ENCODE measurements at places on chromosomes 4 and X.

DNA sequence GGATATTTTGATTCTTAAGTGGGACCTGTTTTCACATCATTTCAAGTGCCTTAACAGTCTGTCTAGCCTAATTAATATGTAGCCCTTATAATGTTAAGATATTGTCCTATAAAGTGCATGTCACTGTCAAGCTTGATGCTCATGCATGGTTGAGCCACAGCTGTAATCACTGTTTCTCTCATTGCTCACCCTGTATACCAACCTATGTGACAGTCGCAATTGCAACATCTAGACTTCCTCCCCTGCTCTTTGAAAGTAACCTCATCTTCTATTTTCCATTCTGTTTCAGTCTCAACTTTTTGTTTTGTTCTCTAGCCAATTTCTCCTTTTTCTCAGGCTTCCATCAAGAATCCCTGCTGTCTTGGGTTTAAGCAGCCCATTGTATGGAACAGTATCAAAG is 24.4 kb upstream of the MSL3 start:
- no peak for DNase-seq

GRCh38 chrX:1425381-1425780 is 27.3 kb downstream of the ASMTL start:
- no peak for DNase-seq

DNA sequence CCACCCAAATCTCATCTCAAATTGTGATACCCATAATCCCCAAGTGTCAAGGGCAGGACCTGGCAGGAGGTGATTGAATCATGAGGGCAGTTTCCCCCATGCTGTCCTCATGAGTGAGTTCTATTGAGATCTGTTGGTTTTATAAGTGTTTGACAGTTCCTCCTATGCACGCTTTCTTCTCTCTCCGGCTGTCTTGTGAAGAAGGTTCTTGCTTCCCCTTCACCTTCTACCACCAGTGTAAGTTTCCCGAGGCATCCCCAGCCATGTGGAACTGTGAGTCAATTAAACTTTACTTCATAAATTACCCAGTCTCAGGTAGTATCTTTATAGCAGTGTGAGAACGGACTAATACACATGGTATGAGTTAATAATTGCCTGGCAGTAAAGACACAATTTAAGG is 581.7 kb upstream of the AMOT start:
- DNase-seq = no peak

- no peak for DNase-seq
These were observed 2.1 kb upstream of the SRPK3 start for GRCh38 chrX:153778684-153779101.

DNA sequence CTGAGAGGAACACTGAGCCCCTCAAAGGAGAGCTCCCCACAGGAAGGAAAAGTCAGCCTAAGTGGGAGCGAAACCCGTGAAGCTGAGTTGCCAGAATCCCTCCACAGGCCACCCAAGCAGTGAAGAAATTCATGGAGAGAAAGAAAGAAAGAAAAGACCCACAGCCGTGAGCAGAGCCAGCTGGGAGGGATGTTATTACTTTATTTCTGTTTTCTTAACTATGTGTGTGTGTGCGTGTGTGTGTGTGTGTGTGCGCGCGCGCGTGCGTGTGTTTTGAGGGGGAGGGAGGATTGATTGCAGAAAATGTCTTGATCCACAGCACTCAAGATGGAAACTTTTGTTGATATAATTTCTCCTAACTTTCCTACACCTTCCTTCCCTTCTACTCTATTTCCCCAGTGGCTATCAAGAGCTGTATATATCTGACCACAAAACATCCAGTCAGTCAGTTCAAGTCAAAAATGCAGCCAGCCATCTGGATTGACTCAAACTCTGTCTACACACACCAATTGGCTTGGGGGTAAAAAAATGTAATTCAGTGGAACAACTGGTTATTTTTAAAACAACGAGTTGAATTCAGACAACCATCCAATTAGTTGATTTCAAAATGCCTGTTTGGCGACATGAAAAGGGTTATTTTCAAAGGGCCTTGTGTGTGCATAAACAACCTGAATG is 13.8 kb upstream of the GPC3 start:
- DNase-seq = no peak
